Hematopoietic multipotent progenitor cell treated with erythropoietin and hydrocortisone succinate and interleukin-3 and kit ligand, for 6 days (in vitro differentiated cells): ENCODE measurements at places on chromosomes 5 and 9.

DNA sequence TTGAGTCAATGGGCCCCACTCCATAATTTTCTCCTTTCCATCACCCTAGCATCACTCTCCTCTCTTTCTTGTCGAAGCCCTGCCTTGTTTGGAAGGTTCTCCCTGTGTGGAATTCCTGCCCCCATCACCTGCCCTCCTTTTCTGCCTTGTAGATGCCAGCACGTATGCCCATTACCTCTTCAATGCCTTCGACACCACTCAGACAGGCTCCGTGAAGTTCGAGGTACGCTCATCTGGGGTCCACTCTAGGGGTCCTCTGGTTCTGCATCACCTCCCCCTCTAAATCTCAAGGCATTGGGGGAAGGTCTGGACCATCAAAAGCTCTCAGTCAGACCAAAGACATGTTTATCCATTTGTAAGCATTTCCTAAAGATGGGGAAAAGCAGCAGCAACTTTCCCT lies 61.8 kb upstream of the GABRP start:
- no peak for DNase-seq

DNA sequence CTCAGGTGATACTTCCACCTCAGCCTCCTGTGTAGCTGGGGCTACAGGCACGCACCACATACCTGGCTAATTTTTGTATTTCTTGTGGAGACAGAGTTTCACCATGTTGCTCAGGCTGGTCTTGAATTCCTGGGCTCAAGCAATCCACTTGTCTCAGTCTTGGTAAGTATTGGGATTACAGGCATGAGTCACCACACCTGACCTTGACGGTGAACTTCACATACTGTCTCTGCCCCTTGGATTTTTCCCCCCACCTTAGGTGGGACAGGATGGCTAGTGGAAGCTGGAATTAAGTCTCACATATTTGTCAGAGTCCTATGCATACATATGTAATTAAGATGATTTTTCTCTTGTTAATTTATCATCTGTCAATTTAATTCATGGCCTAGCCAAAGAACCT lies 20.9 kb upstream of the RFK start:
- DNase-seq = no peak

- no peak for DNase-seq
These were observed 76.3 kb upstream of the GPBP1 start for GRCh38 chr5:57097526-57097925.

- DNase-seq = peak; percentile 54
These were observed 29.1 kb upstream of the ZFAND5 start for GRCh38 chr9:72394066-72394465.

GRCh38 chr5:13063088-13063487 lies 881.4 kb downstream of the DNAH5 start:
- no peak for DNase-seq

- DNase-seq = no peak
These were observed 68.4 kb upstream of the GARNL3 start for GRCh38 chr9:127195976-127196825.

- DNase-seq = no peak
These were observed 46.7 kb upstream of the UBQLN1 start for GRCh38 chr9:83754383-83754977.

GRCh38 chr9:113521693-113522255 lies 58.2 kb downstream of the RGS3 start:
- no peak for DNase-seq

- no peak for DNase-seq
These were observed 438.1 kb downstream of the ACTL7B start for GRCh38 chr9:108417726-108418125.

DNA sequence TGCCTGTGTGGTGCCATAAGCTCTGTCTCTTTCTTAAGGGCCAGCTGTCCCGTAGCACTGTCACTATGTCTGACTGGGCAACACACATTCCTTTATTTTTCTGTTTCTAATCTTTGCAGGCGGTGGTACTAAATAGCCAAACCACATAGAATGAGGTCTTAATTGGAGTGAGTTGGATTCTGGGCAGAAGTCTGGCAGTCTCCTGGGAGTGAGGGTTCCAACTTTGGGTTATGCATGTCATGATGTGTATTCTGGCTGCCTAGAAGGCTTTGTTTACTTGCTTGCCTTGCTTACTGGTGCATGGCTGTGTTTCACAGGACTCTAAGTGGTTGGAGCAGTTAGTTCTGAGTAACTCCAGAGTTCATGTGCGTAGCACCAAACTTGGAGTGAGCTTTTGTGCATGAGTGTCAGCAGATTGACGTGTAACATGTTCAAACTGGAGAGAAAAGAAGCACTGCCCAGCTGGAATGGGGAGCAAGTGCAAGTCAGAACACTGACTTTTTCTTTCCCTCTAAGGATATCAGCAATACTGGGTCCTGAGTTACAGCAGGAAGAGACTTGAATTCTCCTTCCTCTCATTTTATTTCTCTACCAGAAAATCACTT lies 185.8 kb downstream of the PCSK1 start:
- DNase-seq = no peak

- no peak for DNase-seq
These were observed 11.0 kb downstream of the BSPRY start for GRCh38 chr9:113360242-113360842.

GRCh38 chr5:10736354-10736753 lies 24.7 kb downstream of the DAP start:
- DNase-seq = no peak

GRCh38 chr5:69271376-69271775 lies 36.7 kb downstream of the CDK7 start:
- DNase-seq = peak; percentile 63

GRCh38 chr5:19903611-19904010 lies 84.4 kb downstream of the CDH18 start:
- DNase-seq = no peak

DNA sequence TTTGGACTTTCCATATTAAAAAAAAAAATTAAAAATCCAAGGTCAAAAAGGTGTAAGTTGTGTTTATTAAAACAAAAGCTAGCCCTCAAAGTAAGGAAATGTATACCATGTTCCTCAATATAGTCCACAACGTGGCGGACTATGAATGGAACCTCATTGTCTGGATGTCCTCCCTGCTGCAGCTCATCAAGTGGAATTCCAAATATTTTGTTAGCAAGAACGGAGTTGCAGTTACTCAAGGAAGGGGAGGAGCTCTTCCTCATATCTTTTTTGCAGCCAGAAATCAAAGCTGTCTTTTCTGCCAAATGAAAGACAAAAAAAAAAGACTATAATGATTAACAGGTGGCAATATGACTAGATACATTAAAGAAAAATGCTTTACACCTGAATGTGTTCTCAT lies 14.0 kb downstream of the FAM13B start:
- no peak for DNase-seq

- DNase-seq = peak; percentile 23
These were observed 42.6 kb downstream of the LPAR1 start for GRCh38 chr9:110995420-110996340.

GRCh38 chr5:90477621-90478215 lies 3.1 kb downstream of the POLR3G start:
- no peak for DNase-seq

GRCh38 chr5:103249068-103249467 lies 9.5 kb upstream of the MACIR start:
- DNase-seq = no peak

DNA sequence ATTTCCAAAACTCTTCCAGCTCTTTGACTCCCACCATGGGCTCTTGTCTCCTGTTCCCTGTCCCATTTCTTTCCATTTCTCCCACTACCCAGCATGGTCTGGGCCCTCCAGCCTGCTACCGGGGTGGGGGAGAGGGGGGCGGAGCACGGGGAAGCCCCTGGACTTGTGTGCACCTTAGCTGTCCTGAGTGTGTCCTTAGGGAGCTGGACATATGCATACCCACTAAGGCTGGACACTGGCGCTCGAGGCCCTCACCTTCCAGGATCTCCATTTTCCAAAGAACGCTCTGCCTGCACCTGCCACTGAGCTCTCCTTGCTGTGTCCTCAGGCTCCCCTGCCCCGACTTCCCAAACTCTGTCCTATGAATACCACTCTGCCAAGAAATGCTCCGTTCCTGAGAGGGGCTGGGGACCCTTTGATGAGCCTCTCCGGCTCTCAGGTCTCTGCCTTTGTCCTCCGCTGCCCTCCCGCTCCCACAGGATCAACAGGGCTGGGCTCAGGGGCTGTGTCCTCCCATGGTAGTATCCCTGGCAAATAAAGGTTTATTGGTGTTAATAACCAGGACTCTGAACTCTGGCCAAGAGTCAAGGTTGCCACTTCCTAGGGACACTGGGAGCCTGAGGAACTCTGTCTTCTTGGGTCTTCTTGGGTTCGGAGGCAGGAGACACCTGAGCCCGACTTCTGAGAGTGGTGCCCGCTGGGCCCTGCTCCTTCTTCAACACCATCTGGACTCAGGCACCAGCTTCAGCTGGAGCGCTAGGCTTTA lies 831 bp upstream of the SHROOM1 start:
- no peak for DNase-seq

- no peak for DNase-seq
These were observed 61.1 kb upstream of the PALM2AKAP2 start for GRCh38 chr9:109718861-109719260.

GRCh38 chr9:129071526-129072126 lies 9.3 kb upstream of the DOLPP1 start:
- peak; percentile 73 for DNase-seq

- DNase-seq = no peak
These were observed 311.3 kb downstream of the ASTN2 start for GRCh38 chr9:117103438-117104110.

- no peak for DNase-seq
These were observed 250.3 kb downstream of the TUSC1 start for GRCh38 chr9:25427898-25428297.

GRCh38 chr9:71001780-71002386 lies 119.5 kb downstream of the TRPM3 start:
- peak; percentile 53 for DNase-seq

DNA sequence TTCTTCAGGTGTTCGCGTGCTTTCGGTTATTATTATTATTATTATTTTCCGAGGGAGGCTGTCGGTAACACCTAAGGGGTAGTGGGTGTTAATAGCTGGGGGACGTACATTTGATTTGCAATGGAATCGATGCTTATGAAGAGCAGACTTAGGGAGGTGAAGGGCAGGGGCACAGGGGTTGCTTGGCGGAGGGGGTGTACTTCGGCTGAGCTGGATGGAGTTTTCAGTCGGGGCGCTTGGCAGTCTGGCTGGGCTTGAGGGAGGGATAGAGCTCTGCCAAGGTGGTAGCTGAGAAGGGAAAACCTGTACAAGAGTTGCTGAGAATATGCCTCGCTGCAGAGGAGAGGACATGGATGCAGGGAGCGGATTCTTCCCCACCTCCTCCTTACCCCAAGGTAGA lies 617 bp upstream of the PTPRD start:
- no peak for DNase-seq

- DNase-seq = no peak
These were observed 67.6 kb downstream of the FYB1 start for GRCh38 chr5:39151745-39152144.

- DNase-seq = no peak
These were observed 32.2 kb downstream of the ANKS6 start for GRCh38 chr9:98763986-98764745.

DNA sequence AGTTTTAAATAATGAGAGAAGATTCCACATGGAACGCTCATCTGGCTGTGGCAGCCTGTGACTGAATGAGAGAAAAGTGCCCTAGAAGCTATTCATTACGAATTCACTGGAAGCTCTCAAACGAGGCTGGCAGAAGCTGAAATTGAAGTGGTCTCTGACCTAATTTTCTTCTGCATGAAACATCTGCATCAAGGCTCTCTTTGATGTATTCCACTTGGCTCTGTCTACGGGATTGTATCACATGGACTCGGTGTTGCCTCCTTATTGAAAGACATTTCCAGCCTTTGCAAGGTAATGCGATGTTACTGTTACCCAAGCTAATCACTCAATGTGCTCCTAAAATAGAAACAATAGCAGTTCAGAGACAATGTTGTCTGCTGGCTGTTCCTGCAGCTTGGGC lies 246.9 kb upstream of the ZNF462 start:
- DNase-seq = no peak

GRCh38 chr5:125582352-125582751 lies 835.9 kb upstream of the ZNF608 start:
- DNase-seq = no peak
